ENCODE measurements at places on chromosomes 7 and 10.

DNA sequence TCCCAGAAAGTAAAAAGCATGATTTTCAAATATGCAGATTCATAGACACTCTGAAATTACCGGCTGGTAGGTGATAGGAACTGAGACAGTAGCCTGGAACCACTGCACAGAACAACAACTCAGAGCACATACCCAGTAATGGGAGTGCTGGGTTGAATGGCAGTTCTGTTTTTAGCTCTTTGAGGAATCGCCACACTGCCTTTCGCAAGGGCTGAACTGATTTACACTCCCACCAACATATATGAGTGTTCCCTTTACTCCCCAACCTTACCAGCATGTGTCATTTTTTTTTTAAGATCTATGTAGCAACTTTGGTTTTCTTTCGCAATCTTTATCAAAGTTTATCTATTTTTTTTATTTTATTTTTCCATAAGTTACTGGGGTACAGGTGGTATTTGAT lies 358.8 kb downstream of the CALN1 start:
- DNase-seq: no peak

DNA sequence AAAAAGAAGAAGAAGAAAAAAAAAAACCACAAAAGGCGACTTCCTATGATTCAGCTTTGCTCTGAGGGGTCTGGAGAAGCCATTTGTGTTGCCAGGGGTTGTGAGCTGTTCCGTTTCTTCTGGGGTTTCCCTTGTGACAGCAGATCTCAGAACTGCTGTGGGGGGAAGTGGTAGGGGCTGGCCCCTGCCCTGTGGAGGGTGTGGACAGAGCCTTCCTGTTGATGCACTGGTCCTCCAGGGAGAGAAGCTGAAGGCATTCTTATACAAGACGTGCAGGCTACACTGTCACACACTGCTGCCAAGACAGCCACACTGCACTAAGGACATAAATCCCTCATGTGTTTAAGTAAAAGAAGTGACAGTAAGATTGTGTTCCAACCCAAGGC lies 17.3 kb upstream of the CSGALNACT2 start:
- DNase-seq: peak; percentile 49

DNA sequence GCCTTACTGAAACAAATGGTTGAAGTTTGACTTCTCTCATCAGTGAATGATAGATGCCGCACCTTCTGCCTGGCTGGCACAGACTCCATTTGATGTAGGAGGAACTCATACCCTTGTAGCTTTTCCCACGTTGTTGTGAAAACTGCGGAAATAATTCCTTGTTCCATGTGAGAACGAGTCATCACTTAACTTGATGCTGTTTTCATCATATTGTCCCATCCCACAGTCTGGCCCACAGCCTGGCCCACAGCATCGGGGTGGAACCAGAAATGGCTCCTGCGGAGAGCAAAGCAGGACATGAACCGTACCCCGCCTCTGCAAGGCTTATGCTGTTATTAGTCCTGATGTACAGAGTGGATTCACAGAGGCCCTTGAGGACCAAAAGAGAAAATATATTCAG lies 587.0 kb downstream of the SDK1 start:
- no peak for DNase-seq

- no peak for DNase-seq
Measured at GRCh38 chr10:70992436-70992835, 104.1 kb upstream of the PCBD1 start.

GRCh38 chr10:90222372-90222771 lies 521.0 kb downstream of the KIF20B start:
- DNase-seq: no peak

GRCh38 chr10:71525721-71526120 lies 129.0 kb downstream of the CDH23 start:
- no peak for DNase-seq

- no peak for DNase-seq
Measured at GRCh38 chr10:110792476-110793125, 79.1 kb upstream of the PDCD4 start.

DNA sequence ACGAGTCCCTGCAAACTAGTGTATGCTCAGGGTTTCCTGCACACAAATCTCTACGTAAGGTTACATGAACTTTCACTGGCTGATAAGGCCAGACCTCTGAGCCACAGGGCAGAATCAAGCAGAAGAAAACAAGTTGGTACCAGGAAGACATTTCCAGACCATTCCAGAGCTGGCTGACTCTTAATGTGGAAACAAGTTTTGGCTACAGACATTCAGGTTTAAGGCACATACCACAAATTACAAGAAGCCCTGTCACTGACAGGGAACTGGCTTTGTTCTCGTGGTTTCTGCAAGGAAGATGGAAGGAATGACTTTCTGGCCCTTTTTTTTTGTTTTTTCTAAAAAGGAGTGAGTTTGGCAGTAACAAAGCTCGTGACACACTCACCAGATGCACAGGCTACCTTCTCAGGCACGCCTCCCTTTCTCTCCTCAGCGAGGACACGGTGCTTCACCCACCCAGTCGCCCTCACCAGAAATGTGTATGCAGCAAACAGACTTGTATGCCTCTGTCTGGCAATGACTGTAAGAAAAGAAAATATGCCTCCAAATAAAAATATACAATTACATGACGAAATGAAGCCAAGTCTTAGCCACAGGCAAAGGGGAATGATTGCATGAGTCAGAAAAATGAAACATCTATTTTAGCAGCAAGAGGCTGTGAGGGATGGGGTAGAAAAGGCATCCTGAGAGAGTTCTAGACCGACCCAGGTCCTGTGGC lies 22.6 kb downstream of the PLAC9 start:
- DNase-seq: no peak

DNA sequence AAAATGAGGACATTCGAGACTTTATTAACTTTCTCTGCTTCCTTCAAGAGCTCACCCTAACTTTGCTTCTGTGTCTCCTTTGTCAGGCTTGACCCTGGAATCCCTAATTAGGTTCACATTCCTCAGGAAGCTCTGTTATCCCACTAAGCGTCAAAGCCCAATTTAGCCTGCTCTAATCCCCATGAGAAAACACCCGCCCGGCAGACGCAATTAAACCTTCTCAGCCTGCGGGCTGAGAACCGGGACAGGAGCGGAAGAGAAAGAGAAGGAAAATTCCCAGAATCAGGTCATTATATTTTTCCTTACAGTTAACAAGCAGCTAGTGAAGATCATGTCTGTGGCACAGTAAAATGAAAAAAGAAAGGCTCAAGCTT lies 93.0 kb downstream of the TNS3 start:
- DNase-seq: no peak

DNA sequence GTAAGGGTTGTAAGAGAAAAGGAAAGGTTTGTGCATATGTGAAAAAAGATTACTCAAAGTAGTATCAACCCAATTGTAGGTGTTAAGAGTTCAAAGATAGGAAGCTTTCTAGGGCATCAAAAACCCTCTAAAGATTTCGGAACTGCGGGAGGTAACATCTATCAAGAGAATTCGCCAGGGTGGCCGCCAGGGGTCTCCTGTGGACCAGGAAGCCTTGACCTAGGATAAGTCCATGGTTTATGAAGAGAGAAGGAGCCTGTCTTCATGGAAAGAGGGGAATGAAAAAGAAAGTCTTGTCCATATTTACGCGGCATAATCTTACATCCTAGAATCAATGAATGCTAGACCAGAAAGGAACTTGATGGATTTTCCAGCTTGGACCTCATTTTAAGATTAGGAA lies 140.7 kb upstream of the CALCR start:
- DNase-seq: no peak

DNA sequence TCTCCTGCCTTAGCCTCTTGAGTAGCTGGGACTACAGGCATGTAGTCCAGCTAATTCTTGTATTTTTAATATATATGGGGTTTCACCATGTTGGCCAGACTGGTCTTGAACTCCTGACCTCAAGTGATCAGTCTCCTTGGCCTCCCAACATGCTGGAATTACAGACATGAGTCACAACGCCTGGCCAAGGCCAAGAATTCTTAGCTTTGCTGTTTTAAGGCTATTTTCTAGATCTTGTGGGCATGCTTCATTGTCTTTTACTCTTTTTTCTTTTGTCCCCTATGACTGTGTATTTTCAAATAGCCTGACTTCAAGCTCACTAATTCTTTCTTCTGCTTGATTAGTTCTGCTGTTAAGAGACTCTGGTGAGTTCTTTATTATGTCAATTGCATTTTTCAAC lies 56.4 kb upstream of the TAS2R16 start:
- no peak for DNase-seq

DNA sequence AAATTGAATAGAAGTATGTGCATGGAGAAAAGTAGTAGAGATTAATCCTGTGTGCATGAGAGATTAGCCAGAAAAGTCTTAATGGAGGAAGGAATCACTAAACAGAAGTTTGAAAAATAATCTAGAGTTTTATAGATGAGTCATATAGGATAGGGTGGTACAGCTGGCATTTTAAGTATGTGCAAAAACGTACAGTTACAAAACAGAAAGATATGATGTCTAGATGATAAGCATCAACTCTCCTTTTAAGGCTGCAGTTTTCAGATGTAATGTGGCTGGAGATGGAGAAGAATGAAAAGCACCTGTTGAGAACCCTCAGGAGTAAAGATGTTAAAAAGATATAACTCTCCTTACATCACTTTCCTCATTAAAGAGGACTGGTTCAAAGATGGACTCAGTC lies 271.3 kb downstream of the STK31 start:
- no peak for DNase-seq

DNA sequence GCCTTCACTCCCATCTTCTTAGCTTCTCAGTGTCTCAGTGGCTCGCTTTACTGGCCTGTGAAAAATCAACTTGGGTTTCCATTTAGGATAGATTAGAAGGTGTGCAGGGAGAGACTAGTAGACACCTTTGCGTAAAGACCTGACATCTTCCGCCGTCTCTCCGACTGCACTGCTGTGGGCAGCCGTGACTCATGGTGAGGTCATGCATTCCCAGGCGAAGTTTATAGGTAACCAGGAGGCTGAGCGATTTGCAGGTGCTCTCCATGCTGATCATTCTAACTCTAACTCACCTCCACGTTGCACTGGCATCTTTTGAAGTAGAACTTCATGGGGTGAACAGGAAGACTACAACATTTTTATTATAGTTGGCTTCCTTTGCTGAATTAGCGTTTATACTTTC lies 68.0 kb upstream of the ZNF438 start:
- no peak for DNase-seq

DNA sequence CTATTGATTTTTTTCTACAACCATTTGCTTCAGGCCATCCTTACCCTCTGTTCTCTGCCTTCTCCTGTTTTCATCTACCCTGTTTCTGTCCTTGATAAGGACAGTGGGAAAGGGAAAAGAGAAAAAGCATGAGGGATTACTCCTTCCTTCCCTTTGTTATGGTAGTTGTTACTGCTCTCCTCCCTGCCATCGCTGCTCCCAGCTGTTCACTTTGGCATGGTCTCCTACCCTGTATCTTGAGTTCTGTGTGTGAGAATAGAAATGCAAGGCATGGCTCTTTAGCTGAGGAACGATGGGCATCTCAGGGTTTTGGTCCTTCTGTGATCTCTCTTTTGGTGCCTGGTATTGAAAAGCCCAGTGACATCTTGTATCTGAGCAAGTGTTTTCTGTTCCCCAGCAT lies 6.4 kb downstream of the CCSER2 start:
- no peak for DNase-seq

DNA sequence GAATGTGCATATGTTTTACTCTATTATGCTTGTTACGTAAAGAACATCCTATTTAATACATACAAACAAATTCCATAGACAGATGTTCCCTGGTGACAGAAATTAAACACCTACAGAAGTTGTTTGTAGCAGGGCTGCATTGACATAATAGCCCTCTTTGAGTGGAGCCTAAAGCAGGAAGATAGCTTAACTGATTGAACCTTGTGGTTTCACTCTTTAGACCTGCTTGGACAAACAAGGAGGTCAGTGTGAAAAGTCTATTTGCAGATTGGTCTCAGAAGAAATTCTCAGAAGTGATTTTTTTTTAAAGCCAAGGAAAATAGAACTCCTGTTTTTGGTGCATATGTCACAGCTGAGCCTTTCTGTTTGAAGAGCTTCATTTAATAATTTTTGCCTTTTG lies 121.3 kb downstream of the PPP1R9A start:
- no peak for DNase-seq

DNA sequence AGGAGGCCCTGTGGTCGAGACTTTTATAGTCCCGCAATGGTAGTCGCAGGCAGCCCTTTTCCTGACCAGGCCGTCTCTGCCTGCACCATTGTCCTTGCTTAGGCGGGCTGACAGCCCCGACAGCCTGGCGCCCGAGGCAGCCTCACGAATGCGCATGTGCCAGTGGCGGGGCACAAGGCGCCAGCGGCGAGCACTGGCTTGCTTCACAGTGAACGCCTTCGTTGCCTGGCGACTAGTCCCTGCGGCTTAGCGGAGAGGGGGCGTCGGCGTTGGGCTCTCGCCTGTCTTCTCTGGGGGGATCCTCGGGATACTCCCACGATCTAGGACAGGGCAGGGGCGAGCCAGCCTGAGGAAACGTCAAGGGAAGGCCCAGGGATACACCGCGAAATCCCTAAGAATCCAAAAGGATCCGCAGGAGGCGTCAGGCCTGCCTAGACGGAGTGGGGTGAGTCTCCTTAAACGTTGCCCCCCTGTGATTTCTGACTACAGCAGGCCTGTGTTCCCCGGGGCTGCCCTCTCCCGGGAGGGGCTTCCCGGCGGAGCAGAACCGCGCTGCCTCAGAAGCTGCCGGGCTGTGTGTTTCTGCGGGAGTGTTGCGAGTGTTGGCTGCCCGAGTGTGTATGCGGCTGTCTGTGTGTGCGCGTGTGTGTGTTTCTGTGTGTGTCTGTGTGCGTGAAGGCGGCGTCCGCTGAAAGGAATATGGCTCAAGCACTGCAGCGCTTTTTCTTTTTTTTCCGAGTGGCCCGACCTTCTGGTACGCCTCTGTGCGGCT lies 20.5 kb upstream of the ZNF273 start:
- DNase-seq: no peak
